ENCODE measurements at places on chromosomes 1 and 21. TPM values are rescaled to one million over a fixed set of nuclear protein-coding genes. Genes with fewer than 3 reads are reported as not detected.

OR2AJ1 gene
- not detected for polyA plus RNA-seq

DIP2A gene
- polyA plus RNA-seq: 22.9 TPM

CASQ2 gene
- not detected for polyA plus RNA-seq

RBP7 gene
- polyA plus RNA-seq: not detected

C8A gene
- not detected for polyA plus RNA-seq

HSPB7 gene
- polyA plus RNA-seq: not detected

GRCh38 chr21:20023193-20023592 is 975.0 kb upstream of the NCAM2 start:
- no peak for DNase-seq
- H3K27ac ChIP-seq: no peak overlapping the region
- H3K4me1 ChIP-seq: no peaks in the 10 kb centered on the region

DNA sequence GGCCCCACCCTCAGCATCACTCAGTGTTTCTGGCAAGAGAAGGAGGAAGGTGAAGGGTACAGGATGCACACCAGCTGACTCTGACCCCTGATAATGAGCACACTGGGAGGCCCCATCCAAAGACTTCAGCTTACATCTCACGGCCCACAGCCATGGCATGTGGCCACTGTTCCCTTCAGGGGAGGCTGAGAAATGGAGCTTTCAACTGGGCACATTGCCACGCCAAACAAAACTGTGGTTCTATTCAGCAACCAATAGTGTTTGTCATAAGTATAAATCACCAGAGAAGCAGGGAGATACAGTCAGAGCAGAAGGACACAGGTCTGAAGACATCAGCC is 12.7 kb upstream of the TRAF3IP3 start:
- no peak overlapping the region for H3K27ac ChIP-seq
- H3K4me3 ChIP-seq: no peak overlapping the region
- DNase-seq: no peak
- H3K4me1 ChIP-seq: peaks cover 9% of the 10 kb centered on the region
- no peaks in the 10 kb centered on the region for H3K27me3 ChIP-seq

DNA sequence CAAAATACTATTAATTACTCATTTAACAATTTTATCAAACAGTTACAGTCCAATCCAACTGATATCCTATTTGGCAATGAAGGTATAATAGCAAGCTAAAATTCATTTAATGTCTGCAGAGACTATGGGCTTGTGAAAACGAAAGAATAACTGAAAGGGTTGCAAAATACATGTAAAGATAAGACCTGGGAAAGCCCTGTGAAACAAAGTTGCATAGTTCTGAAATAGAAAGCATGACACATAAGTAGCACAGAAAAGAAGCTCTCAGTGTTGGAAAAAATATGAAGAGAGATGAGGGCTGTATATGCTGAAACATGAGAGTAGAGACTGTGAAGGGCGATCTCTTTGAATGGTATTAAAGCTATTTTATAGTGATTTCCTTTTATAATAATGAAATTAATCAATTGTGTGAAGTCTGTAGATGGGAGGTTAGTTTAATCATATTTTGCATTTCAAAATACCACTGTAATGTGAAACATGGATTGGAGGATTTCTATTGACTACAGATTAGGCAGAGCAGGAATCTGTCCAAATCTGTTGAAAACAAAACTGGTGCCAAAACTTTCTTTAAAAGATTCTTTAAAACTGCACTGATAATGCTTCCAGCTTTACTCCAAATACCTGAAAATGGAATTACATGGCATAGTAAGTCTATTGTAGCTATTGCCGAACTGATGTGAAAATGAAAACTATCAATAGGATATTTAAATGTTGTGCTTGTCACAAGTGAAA is 1518.9 kb upstream of the B3GALT2 start:
- no peak overlapping the region for H3K27ac ChIP-seq
- H3K4me3 ChIP-seq: no peak overlapping the region
- no peaks in the 10 kb centered on the region for H3K4me1 ChIP-seq
- H3K27me3 ChIP-seq: no peaks in the 10 kb centered on the region
- DNase-seq: no peak

DNA sequence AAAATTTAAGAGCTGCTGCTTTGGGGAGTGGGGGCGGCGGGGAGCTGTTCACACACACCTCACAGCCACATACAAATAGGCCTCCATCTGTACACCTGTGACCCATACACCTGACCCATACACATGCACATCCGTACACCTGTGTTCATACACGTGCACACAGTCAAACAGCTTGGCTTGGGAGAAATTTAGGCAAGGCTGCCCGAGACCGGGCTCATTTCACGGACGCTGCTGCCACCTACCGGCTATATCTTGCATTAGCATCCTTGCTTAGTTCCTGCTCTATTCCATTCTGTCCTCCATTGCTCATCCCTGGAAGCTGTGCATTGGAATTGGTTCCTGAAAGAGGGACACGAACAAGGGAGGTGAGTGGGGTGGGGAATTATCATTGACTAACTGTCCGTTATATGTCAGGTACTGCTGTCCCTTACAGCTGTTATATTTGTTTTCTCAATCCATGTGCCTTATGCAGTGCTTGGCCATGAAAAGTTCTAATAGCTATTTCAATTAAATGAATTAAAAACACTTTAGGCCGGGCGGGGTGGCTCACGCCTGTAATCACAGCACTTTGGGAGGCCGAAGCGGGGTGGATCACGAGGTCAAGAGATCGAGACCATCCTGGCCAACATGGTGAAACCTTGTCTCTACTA is 37.1 kb upstream of the EPB41 start:
- H3K27ac ChIP-seq: no peak overlapping the region
- no peaks in the 10 kb centered on the region for H3K27me3 ChIP-seq
- H3K4me3 ChIP-seq: no peak overlapping the region
- H3K36me3 ChIP-seq: no peaks in the 10 kb centered on the region
- peak; percentile 74 for DNase-seq

- no peaks in the 10 kb centered on the region for H3K27me3 ChIP-seq
- no peaks in the 10 kb centered on the region for H3K4me1 ChIP-seq
- H3K27ac ChIP-seq: no peak overlapping the region
- no peak overlapping the region for H3K4me3 ChIP-seq
- no peaks in the 10 kb centered on the region for H3K36me3 ChIP-seq
Observed at GRCh38 chr1:78687914-78688313, 38.3 kb downstream of the IFI44 start.

DNA sequence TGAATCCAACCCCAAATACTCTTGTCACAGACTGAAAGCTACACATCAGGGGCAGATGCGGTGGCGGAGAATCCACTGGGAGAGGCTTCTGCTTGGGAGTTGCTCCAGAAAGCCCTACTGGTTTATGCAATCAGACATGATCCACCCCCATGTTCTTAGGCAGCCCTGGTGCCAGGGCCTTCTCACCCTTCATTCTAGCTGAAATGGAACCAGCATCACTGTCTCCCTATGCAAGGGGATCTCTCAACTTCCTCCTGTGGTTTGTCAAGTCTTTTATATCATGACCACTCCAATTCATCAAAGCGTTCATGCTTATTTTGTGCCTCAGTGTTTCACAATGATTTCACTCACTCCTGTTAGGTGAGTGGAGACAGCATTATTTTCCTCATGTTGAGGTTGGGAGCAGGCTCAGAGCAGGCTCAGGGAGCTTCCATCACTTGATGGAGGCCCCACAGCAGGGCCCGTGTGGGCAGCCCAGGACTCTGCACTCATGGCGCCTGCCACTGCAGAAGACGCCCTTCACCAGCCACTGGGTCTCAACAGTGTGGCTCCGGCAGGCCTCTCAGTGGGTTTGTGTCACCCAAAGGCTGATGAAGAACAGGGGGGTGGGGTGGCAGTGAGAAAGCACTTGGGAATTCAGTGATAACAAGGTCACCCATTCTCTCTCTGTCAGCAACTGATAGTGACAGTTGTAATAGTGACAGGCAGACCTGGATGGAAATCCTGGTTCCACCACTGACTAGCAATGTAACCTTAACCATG is 67.1 kb downstream of the CD58 start:
- no peaks in the 10 kb centered on the region for H3K36me3 ChIP-seq
- no peak for DNase-seq
- peaks cover 20% of the 10 kb centered on the region for H3K4me1 ChIP-seq
- H3K27ac ChIP-seq: peak overlapping the region; percentile 2
- no peak overlapping the region for H3K4me3 ChIP-seq
- no peaks in the 10 kb centered on the region for H3K27me3 ChIP-seq

GRCh38 chr1:231584117-231584516 is 42.5 kb upstream of the DISC1 start:
- H3K36me3 ChIP-seq: no peaks in the 10 kb centered on the region
- no peaks in the 10 kb centered on the region for H3K4me1 ChIP-seq
- H3K4me3 ChIP-seq: no peak overlapping the region
- no peaks in the 10 kb centered on the region for H3K27me3 ChIP-seq
- H3K27ac ChIP-seq: no peak overlapping the region

DNA sequence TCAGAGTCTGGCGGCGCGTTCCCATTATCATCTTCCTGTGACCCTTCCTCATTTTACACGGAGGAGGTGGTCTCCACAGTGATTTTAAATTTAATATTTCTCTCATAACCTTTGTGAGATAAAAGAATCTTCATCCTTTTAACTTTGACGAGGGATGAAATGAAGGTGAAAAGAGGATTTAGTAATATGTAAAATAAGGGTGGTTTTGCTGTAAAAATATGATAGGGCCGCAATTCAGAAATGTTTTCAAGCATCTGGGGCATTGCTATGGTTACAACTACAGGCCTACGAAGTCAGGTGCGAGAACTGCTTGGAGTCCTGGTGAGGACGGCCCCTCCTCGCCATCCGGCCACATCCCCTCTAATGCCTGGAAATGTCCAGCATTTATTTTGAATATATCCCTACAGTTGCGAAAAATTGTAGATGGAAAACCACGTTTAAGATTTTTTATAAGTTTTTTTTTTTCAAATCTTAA is 422 bp upstream of the RSBN1 start:
- no peak for DNase-seq
- H3K36me3 ChIP-seq: no peaks in the 10 kb centered on the region
- peaks cover 25% of the 10 kb centered on the region for H3K4me1 ChIP-seq
- peak overlapping the region; percentile 88 for H3K4me3 ChIP-seq
- no peaks in the 10 kb centered on the region for H3K27me3 ChIP-seq

DNA sequence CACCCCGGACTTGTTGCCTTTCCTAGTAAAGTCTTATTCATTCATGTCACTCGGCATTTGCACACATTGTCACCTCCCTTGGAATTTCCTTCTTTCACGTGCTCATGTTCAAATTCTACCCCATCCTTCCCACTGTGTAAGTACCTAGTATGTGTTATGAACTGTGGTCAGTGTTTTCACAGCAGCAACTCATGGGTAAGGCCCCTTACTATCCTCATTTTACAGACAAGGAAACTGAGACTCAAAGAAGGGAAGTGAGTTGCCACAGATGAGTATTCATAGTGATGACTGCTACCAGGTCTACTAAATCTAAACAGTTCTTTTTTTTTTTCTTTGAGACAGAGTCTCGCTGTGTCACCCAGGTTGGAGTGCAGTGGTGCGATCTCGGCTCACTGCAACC is 10.5 kb downstream of the CITED4 start:
- H3K27ac ChIP-seq: no peak overlapping the region
- H3K27me3 ChIP-seq: no peaks in the 10 kb centered on the region
- DNase-seq: no peak
- no peaks in the 10 kb centered on the region for H3K36me3 ChIP-seq
- H3K4me3 ChIP-seq: no peak overlapping the region
- H3K4me1 ChIP-seq: no peaks in the 10 kb centered on the region

- no peak for DNase-seq
- H3K36me3 ChIP-seq: no peaks in the 10 kb centered on the region
- no peaks in the 10 kb centered on the region for H3K4me1 ChIP-seq
- H3K27ac ChIP-seq: no peak overlapping the region
- no peak overlapping the region for H3K4me3 ChIP-seq
Observed at GRCh38 chr1:67719329-67720196, 34.6 kb downstream of the GADD45A start.
